ENCODE measurements at places on chromosomes 11 and 22.

DNA sequence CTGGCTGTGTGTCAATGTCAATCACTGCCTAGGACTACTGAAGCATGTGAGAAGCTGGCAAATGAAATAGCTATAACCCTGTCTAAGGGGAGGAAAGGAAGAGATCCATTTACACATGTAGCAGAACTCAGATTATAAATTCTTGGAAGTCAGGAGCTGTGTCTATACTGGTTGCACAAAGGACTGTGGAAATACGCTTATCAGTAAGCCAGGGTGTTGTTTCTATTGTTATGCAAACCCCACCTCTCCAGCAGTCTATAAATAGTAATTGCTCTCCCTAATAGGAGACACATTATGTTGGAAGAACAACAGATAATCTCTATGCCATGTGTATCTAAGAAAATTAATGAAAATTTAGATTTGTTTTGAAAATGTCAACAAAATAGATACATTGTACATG, 693.4 kb upstream of the CCDC90B start:
- no peak for DNase-seq

GRCh38 chr11:101390539-101390938, 193.3 kb downstream of the TRPC6 start:
- no peak for DNase-seq

- DNase-seq: no peak
These were observed 385.9 kb upstream of the ANO5 start for GRCh38 chr11:21806947-21807346.

- DNase-seq: no peak
These were observed 288.4 kb upstream of the CCDC90B start for GRCh38 chr11:83574519-83574918.

- no peak for DNase-seq
These were observed 13.3 kb downstream of the MPST start for GRCh38 chr22:37032535-37033460.

DNA sequence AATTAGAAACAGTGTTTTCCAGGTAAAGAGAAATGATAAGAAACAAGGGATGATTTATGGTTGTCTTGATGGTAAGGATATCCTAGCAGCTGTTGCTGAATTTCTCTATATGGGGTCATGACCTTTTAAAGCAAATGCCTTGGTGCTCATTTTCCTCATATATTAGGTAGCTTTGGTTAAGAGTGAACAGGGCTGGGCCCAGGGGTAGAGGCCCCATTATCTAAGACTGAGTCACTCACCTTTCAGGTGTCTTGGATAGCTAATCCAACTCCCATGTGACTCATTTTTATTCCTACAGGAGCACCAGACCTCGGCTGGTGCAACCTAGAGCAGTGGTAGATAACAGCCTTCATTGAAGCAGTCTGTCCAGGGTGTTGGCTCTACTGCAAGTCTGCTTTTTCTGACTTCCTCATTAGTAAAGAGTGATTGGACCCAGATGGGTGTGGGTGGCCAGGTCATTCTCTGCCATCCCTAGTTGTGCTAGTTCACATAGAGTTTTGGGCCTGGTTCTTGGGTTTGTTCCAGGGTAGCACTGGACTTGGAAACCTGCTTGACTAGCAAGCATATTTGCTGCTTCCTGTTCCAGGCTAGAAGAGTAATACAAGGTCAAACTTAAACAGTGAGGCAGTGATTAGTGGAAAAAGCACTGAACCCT, 37.4 kb downstream of the CTNND1 start:
- no peak for DNase-seq

DNA sequence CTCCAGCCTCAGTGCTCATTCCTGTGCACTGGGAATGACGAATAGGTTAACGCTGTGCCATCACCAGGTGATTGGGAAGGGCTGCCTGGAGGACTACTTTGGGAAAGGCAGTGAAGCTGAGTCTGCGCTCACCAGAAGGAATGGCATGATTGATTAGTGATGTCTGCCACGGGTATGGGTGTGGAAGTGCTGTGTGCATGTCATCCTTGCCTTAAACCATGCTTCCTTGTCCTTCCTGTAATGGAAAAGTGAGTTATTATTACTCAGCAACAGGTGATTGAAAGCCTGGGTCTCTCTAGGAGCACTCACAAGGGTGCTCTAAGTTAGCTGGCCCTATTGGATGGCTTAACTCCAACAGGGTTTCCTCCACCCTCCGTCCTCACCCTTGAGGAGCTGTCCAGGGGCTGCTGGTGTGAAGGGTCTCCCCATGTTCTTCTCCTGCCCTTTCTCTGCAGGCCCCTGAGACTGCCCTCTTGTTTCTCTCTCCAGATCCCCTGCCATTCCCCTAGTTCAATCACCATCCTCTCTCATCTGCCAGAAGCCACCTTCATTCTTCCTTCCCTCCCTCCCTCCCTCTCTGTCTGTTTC, 121.9 kb upstream of the NECTIN1 start:
- DNase-seq: no peak
